ENCODE measurements at places on chromosomes 11 and 22. TPM values are rescaled to one million over a fixed set of nuclear protein-coding genes. Genes with fewer than 3 reads are reported as not detected.

P2RY2 gene
- total RNA-seq: not detected

HTR3A gene
- total RNA-seq: not detected

PDGFB gene
- 13.3 TPM for total RNA-seq

PHLDA2 gene
- total RNA-seq: 8.3 TPM

RIMBP3B gene
- 0.15 TPM for total RNA-seq

SHISAL1 gene
- not detected for total RNA-seq

HSPA8 gene
- 2,378 TPM for total RNA-seq
